ENCODE measurements at places on chromosomes 1 and 21. TPM values are rescaled to one million over a fixed set of nuclear protein-coding genes. Genes with fewer than 3 reads are reported as not detected.

DNA sequence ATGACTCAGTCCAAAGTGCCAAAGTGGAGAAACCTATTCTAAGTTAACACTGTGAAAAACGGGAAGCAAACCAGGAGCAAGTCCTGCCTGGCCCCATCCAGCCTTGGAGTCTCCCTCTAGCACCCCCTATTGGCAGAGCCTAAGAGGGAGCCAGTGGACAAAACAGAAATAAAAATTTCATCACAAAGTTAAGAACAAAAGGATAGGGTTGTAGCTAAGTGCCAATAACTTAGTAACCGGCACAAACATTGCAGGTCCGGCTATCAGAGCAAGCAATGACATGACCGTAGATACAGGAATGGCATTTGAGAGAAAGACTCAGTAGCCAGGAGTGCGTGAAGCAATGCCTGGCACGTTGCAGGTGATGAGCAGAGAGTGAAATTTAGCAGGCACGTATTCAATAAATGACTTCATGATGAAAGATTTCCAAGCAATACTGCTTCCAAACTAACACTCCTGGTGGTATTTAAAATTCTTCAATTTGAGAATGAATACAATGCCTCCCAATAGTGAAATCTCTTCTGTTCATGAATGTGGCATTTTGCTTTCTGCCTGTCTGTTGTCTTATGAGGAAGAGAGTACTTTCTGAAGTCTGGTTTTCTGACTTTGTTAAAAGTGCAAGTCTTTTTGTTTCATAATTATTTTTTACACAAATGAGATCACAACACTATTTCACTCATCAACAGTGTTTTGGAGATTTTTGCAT is 391.0 kb downstream of the OMA1 start:
- DNase-seq, result peak; percentile 30

- DNase-seq, result no peak
These were observed 6.8 kb downstream of the CFAP410 start for GRCh38 chr21:44332383-44332782.

GRCh38 chr1:204574016-204574864 is 58.0 kb downstream of the MDM4 start:
- no peak for DNase-seq

- no peak for DNase-seq
These were observed 156.4 kb upstream of the ZC3H12A start for GRCh38 chr1:37317870-37318467.

The HSPA6 gene
- total RNA-seq, result 0.27 TPM

DNA sequence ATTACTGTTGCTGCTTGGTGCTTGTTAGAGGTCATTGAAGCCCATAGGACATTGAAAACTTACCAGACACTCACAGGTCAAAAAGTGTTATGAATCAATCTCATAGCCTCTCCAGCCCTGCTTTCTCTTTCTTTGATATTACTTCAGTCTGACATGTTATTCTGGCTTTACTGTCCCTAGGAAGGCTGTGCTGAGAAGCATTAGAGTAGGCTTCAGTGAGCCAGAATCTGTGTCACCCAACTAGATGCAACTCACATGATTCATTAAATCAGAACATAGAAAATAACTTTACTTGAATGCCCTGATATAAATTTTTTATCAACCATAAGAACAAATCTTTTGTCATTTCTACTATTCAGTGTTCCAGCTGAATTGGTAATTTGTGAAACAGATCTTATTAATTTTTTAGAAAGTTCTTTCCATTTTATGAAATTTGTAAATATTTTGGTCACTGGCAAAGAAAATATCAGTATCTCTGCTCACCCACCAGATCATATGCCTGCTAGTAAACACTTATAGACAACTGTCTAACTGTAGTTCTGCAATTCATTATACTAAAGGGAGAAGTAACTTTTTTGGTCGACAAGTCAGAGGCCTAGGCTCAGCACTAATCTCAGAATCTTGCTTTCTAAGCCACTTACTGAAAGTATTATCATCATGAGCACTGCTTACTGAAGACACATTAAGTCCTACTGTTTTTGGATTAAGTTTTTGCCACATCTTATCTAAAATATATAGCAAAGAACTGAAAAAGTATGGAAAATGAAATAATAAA is 48.2 kb downstream of the RPAP2 start:
- DNase-seq, result no peak

The MX2 gene
- 17.7 TPM for total RNA-seq

The LEFTY2 gene
- total RNA-seq, result 0.14 TPM

- no peak for DNase-seq
These were observed 14.6 kb upstream of the C1orf105 start for GRCh38 chr1:172405912-172406311.

GRCh38 chr1:53430261-53430660 is 28.9 kb upstream of the DMRTB1 start:
- no peak for DNase-seq

DNA sequence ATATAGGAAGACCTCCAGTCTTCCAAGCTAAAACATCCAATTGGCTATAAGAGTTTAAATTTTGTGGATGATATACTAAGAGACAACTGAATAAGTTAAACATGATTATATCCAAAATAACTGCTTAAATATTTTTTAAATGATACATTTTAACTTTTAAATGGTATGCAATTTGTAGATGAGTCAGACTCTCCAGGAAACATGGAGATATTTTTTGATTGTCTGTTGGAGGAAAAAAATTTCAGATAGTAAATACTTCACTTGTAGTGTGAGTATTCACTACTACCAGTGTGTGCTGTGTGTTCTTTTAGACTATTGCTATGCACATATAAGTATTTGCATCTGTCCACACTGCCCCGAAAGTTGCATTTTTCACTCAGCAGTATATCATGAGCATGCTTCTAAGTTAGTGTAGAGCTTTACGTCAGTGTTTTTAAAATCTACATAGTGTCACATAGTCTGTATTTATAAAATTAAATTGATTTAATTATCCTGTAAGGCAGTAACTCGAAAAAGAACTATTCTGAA is 91.1 kb downstream of the USP25 start:
- DNase-seq, result no peak

DNA sequence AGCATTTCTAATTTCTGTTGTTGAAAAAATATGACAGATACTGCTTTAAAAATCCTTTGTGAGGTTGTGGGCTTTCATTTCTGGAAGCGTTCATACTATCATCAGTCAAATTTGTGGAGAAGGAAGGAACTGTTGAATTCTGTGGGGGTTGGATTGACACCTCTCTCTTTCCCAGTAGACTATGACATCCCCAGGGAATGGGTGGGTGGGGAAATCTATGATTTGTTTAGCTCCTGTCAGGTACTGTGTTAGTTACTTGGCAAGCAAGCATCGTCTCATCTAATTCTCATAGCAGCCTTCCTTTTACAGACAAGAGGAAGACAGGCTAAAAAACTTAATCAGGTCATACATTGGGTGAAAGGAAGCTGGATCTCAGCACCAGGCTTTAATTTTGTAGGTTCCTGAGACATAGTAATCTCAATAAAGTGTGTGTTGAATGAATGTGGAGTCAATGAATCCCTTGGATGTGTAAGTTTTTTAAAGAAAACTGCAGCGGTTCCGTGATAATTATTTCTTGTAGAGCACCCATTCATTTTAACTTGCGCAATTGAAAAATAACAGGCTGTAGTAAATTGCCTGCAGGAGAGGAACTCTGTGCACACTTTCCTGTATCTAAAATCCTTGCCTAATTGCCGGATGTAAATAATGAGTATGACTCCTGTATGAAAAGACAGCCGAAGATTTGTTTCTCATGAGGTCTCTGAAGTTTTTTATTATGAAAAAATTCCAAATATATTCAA is 60.6 kb downstream of the MYOM3 start:
- no peak for DNase-seq

The NFIA gene
- total RNA-seq, result 108 TPM

DNA sequence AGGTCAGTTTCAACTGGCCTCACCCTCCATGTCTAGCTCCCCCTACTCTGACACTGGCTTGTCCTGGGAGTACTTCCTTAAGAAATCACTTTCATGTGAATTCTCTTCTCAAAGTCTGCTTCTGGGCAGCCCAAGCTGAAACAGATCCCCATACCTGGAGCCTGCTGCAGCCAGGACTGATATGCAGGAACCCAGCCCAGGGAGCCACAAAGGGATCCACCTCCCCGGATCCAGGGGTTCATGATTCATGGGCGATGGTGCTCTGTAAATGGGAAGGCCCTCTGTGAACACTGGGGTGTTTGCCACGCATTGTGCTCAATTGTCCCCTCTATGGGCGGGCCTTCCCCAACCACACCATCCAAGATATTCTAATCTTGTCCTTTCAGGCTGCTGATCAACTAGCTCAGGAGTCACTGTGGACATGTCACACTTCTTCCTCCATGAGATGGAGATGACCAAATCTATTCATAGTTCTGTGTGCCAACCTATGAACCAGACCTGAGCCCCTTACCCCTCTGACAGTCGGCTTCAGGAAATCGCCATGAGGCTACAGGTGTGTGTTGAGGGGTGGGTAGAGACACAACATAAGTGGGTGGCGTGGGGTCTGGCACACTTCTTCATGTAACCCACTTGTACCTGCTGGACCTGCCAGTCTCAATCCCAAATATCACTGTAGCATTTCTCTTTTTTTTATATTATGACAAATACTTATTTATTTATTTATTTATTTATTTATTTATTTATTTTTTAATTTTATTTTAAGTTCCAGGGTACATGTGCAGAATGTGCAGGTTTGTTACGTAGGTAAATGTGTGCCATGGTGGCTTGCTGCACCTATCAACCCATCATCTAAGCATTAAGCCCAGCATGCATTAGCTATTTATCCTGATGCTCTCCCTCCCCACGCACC is 41.8 kb downstream of the RUNX3 start:
- DNase-seq, result no peak

- peak; percentile 47 for DNase-seq
These were observed 22.4 kb downstream of the CASZ1 start for GRCh38 chr1:10773851-10774614.

The FCRL1 gene
- not detected for total RNA-seq

DNA sequence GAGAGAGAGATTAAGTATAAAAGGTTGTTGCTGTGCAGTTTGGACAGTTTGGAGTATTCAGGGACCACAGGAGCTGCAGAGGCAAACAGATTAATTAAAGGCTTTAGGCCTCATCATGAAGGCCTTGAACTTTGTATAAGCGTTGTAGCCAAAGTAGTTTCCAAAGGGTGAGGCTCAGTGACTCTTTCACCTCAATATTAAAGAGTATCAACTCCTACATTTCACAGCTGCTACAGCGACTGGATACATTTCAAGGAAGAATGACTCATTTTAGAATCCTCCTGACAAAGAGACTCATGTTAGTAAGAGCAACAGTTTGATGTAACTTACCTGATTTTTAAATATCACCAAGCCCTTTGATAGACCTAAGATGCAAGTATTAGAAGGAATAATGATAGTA is 355.5 kb downstream of the HLX start:
- DNase-seq, result no peak

- DNase-seq, result no peak
These were observed 59.0 kb downstream of the HIVEP3 start for GRCh38 chr1:41859686-41860085.

- DNase-seq, result peak; percentile 30
These were observed 2.3 kb downstream of the LDLRAD2 start for GRCh38 chr1:21814241-21814918.

GRCh38 chr1:172144445-172145061 is 275.9 kb upstream of the C1orf105 start:
- DNase-seq, result peak; percentile 84

DNA sequence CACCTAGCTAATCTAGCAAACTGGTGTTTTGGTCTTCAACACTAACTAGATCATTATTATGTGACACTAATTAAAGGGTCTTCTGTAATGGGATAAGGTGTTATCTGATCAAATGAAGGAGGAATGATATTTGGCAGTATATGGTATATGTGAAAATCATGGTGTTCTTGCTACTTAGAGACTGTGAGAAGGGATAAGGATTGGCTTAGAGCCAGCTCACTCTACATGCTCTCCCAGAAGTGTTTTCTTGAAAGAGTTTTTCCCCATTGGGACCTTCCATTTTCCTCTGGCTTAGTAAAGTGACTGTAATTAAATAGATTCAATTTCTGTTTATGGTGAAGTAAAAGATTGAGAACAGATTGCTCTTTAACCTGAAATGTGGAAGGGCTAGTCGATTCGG is 71.2 kb upstream of the RGL1 start:
- no peak for DNase-seq

DNA sequence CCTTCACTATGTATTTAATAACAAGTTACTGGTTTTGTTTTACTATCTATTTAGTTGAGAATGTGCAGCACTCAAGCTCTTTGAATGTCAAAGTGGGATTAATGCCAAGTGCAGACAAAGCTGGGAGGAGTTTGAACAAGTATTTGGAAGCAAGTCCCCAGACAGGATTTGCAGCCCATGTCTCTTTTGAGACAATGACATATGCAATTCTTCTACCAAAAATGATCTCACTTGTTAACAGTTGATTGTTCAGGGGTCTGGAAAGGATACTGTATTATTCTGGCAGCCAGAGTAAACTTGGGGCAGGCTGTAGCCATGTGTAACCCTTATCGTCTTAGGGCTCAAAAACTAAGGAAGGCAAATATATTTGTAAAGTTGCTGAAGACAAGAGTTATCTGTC is 15.8 kb downstream of the COLGALT2 start:
- no peak for DNase-seq

- DNase-seq, result no peak
These were observed 63.1 kb downstream of the MTR start for GRCh38 chr1:236858165-236858564.

GRCh38 chr1:114088392-114089299 is 65.0 kb downstream of the SYT6 start:
- no peak for DNase-seq

GRCh38 chr1:164858096-164858632 is 299.2 kb downstream of the PBX1 start:
- peak; percentile 44 for DNase-seq

DNA sequence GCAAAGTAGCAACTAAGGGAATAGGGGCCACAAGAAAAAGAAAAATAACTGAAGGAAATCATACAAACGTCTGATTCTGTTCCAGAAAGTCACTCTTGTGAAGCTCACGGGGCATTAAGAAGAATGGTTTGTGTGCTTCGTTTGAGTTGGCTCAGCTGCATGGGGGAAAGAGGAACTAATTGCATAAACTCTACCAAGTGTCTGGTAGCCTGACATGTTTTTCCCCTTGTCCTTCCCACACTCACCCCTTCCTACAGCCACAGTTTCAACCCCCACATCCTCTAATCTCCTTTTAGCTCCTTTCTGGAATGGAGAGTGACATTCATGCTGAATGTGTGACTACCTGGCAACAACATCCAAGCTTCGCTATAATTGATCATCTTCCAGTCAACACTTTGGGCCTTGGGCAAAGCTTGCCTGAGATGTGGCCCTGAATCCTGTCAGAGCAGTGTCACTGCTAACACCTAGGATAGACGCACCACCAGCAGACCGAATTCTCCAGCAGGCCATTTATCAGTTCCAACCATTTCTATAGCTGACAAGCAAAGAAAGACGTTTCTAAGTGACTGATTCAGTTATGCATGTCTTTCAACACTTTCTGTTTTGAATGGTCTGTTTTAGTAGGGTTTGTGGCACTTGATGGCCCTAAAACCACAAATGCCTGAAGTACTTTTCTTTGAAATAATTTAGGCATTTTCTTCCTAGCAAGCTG is 439.6 kb downstream of the TTLL7 start:
- DNase-seq, result no peak

The F13B gene
- not detected for total RNA-seq

The RLF gene
- total RNA-seq, result 14.5 TPM

GRCh38 chr1:43979528-43980254 is 681 bp downstream of the B4GALT2 start:
- peak; percentile 75 for DNase-seq

The CFHR1 gene
- not detected for total RNA-seq
